ENCODE measurements at places on chromosomes 1 and 21.

- peak; percentile 96 for DNase-seq
Measured at GRCh38 chr1:155078469-155079209, at the start of gene EFNA3. EFNA3 (plus strand) TSS chr1:155078837; CDS start chr1:155078942, 105 bp downstream.

- DNase-seq = no peak
Measured at GRCh38 chr1:212215910-212216309, 69.3 kb upstream of the PPP2R5A start.

DNA sequence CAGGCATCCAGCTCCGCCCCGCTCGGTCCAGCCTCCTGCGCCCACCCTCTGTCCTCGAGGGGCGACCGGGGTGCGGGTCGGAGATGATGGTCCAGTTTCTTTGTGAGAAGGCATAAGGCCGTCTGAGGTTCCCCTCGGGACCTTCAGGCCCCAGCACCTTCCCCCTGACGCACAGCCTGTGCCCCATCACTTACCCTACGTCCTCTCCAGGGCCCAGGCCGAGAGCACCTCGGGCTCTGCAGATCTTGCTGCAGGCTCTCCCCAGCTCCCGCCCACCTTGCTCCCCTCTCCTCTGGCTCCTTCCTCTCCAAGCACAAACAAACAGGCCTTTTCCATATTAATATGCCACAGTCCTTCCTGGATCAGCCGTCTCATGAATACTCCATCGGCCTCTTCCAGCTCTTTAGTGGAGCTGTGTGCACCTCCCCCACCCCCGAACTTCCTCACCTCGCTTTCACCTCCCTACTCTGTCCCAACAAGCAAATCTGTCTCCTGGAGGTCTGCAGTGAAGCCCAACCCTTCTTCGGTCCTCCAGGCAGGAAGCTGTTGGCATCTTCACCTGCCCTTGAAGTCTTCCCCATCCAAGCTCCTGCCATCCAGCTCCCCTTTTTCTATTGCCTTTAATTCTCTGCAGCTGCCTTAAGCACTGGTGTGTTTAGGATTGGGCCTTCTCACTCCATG, 448 bp upstream of the COL9A2 start:
- DNase-seq = no peak

DNA sequence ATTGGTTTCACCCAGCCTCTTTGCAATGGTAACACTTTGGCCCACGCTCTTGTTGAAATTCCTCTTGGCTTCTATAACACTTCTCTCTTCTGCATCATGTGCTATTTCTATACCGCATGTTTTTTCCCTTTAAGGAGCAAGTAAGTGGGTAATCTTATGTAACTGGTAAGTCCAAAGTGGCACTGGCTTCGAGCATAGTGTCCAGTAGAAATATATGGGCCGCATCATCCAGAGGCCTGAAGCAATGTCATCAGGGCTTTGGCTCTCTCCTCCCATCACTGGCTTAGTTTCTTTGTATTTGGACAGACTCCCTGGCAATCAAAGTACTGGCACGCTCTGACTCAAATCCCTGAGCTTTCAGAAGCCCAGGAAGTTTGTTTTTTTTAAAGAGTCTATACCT, 17.5 kb downstream of the CHML start:
- no peak for DNase-seq

- no peak for DNase-seq
Measured at GRCh38 chr21:46386734-46387088, 62.8 kb downstream of the PCNT start.

- no peak for DNase-seq
Measured at GRCh38 chr1:198686069-198686728, 47.4 kb downstream of the PTPRC start.
